Nephron progenitor cell (in vitro differentiated cells): ENCODE measurements at places on chromosomes 5 and 9.
A peak's percentile ranks its signal among the peaks of the same experiment; 100 is the strongest.

- peaks cover 36% of the 10 kb centered on the region for H3K4me1 ChIP-seq
- H3K27ac ChIP-seq, result peak overlapping the region; percentile 96
- peak; percentile 4 for DNase-seq
- peak overlapping the region; percentile 92 for H3K4me3 ChIP-seq
- peaks cover 14% of the 10 kb centered on the region for H3K36me3 ChIP-seq
- no peaks in the 10 kb centered on the region for H3K27me3 ChIP-seq
Measured at GRCh38 chr5:55535199-55535905, 588 bp upstream of the PLPP1 start.

DNA sequence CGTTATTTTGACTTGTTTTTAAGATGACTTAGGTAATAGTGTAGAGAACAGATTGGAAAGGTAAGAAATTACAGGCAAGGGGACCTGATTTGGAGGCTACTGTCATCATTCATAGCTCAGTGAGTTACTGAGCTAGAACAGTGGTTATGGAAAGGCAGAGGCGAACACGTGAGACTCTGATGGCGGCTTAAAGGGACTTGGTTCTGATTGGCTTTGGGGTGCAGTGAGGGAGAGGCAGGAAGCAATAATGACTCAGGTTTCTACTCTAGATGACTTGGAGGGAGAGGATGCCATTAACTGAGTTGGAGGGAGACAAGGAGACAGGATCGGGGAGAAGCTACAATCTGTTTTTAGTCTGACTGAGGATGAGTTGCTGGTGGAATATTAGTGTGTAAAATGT, 3.0 kb downstream of the F2RL2 start:
- no peak overlapping the region for H3K4me3 ChIP-seq
- peaks cover 42% of the 10 kb centered on the region for H3K4me1 ChIP-seq
- peaks cover 36% of the 10 kb centered on the region for H3K36me3 ChIP-seq
- H3K27ac ChIP-seq, result peak overlapping the region; percentile 7
- peaks cover 5% of the 10 kb centered on the region for H3K27me3 ChIP-seq

GRCh38 chr5:61617995-61618525, 286.0 kb downstream of the ZSWIM6 start:
- H3K27ac ChIP-seq, result no peak overlapping the region
- H3K36me3 ChIP-seq, result no peaks in the 10 kb centered on the region
- no peak overlapping the region for H3K4me3 ChIP-seq
- H3K27me3 ChIP-seq, result peaks cover 15% of the 10 kb centered on the region
- peaks cover 11% of the 10 kb centered on the region for H3K4me1 ChIP-seq

DNA sequence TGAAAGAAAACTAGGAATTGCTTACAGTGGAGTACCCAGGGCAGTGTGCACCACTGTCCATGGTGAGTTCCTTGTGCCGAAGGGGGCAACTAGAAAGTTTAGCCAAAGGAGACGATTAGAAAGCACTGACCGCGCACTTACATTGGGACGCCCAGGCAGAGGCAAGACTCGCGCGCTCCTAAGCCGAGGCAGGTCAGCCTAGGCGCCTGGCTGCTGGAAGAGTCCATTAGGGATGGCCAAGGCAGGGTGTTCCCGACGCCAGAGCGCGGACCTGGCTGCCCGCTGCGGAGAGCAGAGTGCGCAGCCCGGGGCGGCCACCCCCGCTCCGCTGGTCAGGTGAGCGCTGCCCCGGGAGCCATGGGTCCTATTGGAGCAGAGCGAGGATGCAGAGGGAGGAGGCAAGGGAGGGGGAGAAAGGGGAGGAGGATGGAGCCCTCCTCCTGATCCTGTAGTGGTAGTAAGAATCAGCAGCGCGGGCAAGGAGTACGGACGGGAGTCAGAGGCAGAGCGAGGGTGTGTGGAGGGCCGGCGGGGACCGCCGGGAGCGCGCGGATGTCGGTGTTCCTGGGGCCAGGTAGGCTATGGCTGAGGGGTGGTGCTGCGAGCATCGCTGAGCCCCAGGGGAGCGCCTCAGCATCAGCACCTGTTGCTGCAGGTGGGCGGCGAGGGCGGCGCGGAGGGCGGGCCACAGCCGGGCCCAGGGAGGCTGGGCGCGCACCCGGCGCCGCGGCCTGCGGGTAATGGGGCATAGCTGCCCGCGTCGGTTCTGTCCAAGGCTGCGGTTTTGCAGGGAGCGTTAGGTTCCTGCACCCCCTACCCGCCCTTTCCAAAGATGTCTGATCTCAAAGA, at the start of gene ADGRV1:
TSS of gene ADGRV1 (plus strand) at position 454 of the 849 bp plus-strand sequence. CDS start at position 553, 99 bp downstream.
- H3K27ac ChIP-seq, result peak within 1 kb of the TSS; percentile 95
- H3K27me3 ChIP-seq, result no peaks in the 10 kb centered on the region
- DNase-seq, result peak; percentile 93
- no peaks in the 10 kb centered on the region for H3K36me3 ChIP-seq
- H3K4me3 ChIP-seq, result peak within 1 kb of the TSS; percentile 92
- peaks cover 61% of the 10 kb centered on the region for H3K4me1 ChIP-seq

- H3K27me3 ChIP-seq, result no peaks in the 10 kb centered on the region
- no peak for DNase-seq
- no peak overlapping the region for H3K4me3 ChIP-seq
- H3K4me1 ChIP-seq, result peaks cover 23% of the 10 kb centered on the region
- peaks cover 15% of the 10 kb centered on the region for H3K36me3 ChIP-seq
- no peak overlapping the region for H3K27ac ChIP-seq
Measured at GRCh38 chr5:139116100-139116655, 82.0 kb downstream of the SIL1 start.

DNA sequence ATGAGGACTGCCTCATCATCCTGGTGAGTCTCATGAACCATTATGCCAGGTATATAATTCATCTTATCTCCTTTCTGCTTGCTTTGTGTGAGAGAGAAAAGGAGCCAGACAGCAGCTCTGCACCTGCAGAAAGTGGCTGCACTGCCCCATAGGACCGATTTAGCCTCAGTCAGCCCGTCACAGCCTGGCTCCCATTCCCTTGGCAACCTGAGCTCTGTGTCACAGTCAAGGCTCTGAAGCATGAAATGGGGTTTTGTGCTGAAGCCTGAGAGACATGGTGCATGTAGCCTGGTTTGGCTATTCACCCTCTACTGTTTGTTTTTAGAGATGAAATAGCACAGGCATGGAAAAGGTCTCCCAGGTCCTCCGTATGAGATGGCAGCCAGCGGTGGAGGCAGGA, 198.3 kb downstream of the KCTD16 start:
- no peak overlapping the region for H3K27ac ChIP-seq
- DNase-seq, result peak; percentile 27
- H3K4me3 ChIP-seq, result no peak overlapping the region
- H3K36me3 ChIP-seq, result no peaks in the 10 kb centered on the region

- no peak for DNase-seq
- no peaks in the 10 kb centered on the region for H3K4me1 ChIP-seq
- H3K27me3 ChIP-seq, result peaks cover 8% of the 10 kb centered on the region
- H3K27ac ChIP-seq, result no peak overlapping the region
Measured at GRCh38 chr5:160520609-160521391, 99.1 kb downstream of the PTTG1 start.

DNA sequence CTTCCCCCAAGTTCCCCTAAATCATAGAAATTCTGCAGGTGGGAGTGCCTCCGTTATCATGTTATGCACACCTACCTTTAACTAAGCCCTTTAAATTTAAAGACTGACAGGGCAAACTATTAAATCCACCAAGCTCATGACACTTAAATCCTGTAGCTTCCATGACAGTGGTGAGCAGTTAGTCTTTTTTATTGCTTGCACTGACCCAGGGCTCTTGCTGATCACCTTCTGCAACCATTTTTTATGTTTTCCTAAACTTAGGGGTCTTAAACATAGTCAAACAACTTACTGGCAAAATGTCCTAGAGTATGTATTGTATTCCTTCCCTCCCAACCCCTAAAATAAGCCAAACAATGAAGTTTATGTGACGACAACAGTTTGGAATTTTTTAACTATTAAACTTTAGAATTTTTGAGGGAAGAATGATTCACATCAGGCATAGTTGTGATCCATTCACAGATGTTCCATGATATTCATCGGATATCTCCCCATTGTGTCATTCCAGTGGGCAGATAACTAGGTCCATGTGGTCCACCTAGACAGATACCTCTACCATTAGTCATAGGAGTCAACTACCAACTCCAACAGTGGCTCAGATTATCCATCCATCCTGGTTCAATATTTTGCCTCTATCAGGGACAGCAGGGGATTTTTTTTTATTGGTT, 283.1 kb downstream of the ADAMTS6 start:
- no peaks in the 10 kb centered on the region for H3K27me3 ChIP-seq
- H3K27ac ChIP-seq, result peak overlapping the region; percentile 71
- no peak overlapping the region for H3K4me3 ChIP-seq
- peaks cover 18% of the 10 kb centered on the region for H3K36me3 ChIP-seq
- DNase-seq, result no peak

- H3K27ac ChIP-seq, result no peak overlapping the region
- peaks cover 3% of the 10 kb centered on the region for H3K4me1 ChIP-seq
- H3K27me3 ChIP-seq, result no peaks in the 10 kb centered on the region
- H3K4me3 ChIP-seq, result no peak overlapping the region
- DNase-seq, result no peak
- H3K36me3 ChIP-seq, result peaks cover 9% of the 10 kb centered on the region
Measured at GRCh38 chr5:128002425-128002824, 81.1 kb upstream of the SLC12A2 start.

GRCh38 chr9:134325096-134325812, 1.0 kb upstream of the RXRA start:
- H3K4me1 ChIP-seq, result peaks cover 76% of the 10 kb centered on the region
- H3K4me3 ChIP-seq, result peak overlapping the region; percentile 74
- H3K27me3 ChIP-seq, result peaks cover 7% of the 10 kb centered on the region
- peak; percentile 59 for DNase-seq

DNA sequence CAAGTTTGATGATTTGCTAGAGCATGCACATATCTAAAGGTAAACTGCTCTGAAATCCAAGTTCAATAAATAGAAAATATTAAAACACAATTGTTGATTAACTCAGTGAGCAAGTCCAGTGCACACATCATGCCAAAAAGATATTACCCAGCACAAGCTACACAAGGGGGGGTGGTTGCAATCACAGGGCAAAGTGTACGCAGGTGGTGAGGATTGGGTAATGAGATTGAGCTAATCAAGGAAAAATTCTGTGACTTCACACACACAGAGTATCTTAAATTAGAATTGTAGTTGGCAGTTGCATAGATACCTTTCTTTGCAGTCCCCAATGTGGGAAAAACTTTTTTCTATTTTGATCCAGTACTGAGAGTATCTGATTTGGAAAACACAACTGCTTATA, 156.1 kb upstream of the NTRK2 start:
- peaks cover 7% of the 10 kb centered on the region for H3K27me3 ChIP-seq
- H3K4me3 ChIP-seq, result no peak overlapping the region
- peaks cover 27% of the 10 kb centered on the region for H3K4me1 ChIP-seq
- no peak for DNase-seq

- peaks cover 14% of the 10 kb centered on the region for H3K4me1 ChIP-seq
- H3K27ac ChIP-seq, result no peak overlapping the region
Measured at GRCh38 chr5:135216471-135217343, 182.3 kb downstream of the MACROH2A1 start.

DNA sequence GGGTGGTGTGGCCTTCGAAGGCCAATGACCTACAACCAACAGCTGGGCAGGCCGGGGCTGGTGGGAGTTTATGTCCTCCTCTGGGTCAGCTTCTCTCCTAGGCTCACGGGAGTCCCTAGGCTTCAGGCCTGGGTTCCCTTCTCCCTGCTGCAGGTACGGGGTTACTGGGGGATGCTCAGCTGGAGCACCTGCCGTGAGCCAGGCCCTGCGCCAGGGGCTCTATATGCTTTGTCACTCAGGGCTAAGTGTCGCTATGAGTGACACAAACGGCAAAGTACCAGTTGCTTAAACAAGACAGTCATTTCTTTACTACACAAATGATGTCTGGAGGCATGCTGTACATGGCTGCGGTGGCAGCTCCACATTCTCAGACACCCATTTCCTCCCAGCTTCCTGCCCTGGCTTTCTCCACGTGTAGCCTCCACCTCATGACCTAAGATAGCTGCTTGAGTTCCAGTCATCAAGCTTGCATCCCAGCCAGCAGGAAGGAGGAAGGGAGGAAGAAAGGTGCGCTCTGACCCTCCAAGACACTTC, 22.5 kb upstream of the NINJ1 start:
- peaks cover 12% of the 10 kb centered on the region for H3K27me3 ChIP-seq
- DNase-seq, result no peak
- H3K4me1 ChIP-seq, result peaks cover 35% of the 10 kb centered on the region

DNA sequence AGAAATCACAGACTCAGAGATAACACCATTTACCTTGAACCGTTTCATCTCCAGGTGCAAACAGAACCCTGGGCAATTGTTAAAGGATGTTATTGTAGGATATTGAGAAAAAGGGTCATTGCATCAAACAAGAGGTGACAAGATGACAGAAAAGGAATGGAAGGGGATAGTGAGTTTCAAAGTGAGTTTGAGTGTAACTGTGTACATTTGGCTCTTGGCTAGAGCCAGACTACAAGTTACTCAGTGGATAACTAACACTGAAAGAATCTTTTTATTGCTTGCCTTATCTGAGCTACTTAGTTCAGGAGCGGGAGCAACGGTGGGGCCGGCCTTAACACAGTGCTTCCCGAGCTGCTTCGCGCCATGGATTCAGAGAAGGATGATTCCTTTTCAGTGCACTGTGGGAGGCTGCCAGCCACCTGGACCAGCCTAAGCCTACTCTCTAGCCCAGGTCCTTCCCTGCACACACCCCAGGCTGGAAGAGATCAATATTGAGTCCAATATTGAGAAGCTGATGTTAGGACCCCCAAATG, 193.4 kb downstream of the ATPSCKMT start:
- peak overlapping the region; percentile 68 for H3K27ac ChIP-seq
- peaks cover 7% of the 10 kb centered on the region for H3K36me3 ChIP-seq
- no peak for DNase-seq

- H3K36me3 ChIP-seq, result no peaks in the 10 kb centered on the region
- peaks cover 32% of the 10 kb centered on the region for H3K4me1 ChIP-seq
- no peak overlapping the region for H3K4me3 ChIP-seq
- no peak overlapping the region for H3K27ac ChIP-seq
- no peak for DNase-seq
- peaks cover 25% of the 10 kb centered on the region for H3K27me3 ChIP-seq
Measured at GRCh38 chr9:38127271-38127839, 58.3 kb upstream of the SHB start.

- no peaks in the 10 kb centered on the region for H3K4me1 ChIP-seq
- DNase-seq, result no peak
- no peak overlapping the region for H3K27ac ChIP-seq
- H3K27me3 ChIP-seq, result no peaks in the 10 kb centered on the region
- no peak overlapping the region for H3K4me3 ChIP-seq
Measured at GRCh38 chr5:131369558-131369957, 105.7 kb downstream of the CDC42SE2 start.

GRCh38 chr9:93111371-93112115, 15.5 kb downstream of the CARD19 start:
- H3K27ac ChIP-seq, result no peak overlapping the region
- H3K4me3 ChIP-seq, result no peak overlapping the region
- peaks cover 4% of the 10 kb centered on the region for H3K36me3 ChIP-seq

GRCh38 chr9:82797534-82797933, 265.4 kb downstream of the RASEF start:
- no peak overlapping the region for H3K27ac ChIP-seq
- peaks cover 3% of the 10 kb centered on the region for H3K27me3 ChIP-seq
- no peak overlapping the region for H3K4me3 ChIP-seq
- peak; percentile 12 for DNase-seq

DNA sequence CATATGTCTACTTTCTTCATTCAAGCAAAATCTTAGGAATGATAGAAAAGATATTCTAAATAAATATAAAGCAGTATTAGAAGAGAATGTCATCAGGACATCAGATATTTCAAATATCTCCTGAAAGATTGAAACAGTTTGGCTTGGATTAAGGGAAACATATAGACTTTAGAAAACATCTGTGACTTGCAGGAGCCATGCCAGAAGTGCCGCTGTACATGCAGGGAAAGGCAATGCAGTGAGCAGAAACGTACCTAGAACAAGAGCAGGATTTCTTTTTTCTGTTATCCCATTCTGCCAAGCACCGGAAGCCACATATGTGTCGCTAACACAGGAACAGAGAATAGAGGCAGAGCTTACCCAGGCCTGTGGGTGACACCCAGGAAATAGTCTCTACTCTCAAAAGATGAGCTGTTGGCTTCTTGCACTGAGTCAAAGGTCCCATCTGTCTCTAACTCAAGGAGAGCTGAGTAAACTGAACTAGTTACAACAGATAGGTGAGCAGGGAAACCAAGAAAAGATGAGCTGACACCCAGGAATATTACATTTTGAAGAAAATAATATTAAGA, 5.8 kb downstream of the ADAMTS19 start:
- no peak for DNase-seq
- no peak overlapping the region for H3K27ac ChIP-seq
